Activated CD4-positive, alpha-beta T cell treated with anti-CD3 and anti-CD28 coated beads for 48 hours (primary cell): ENCODE measurements at places on chromosomes 4 and X.

DNA sequence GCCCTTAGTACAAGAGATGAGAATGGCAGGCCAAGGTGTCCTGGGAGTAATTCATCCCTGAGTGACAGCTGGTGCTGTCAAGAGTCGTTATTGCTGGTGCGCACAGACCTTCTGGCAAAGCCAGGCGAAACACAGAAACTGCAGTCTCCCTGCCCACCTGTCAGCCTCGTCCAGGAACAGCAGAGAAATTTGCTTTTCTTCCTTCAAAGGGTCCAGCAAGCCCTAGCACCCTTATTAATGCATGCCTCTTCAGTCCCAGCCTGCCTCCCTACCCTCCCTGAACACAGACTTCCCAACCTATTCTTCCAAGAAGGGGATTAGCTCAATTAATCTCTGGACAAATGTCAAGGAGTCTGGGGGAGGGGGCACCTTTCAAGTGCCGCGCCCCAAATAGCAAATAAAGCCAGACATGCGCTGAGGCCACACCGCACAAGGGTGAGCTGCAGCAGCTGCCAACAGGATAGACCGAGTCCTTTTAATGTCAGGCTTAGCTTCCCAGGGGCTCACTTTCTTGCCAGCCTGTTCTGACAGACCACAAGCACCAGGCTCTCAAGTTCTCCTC lies 250.7 kb upstream of the RASGEF1B start:
- no peak for DNase-seq

DNA sequence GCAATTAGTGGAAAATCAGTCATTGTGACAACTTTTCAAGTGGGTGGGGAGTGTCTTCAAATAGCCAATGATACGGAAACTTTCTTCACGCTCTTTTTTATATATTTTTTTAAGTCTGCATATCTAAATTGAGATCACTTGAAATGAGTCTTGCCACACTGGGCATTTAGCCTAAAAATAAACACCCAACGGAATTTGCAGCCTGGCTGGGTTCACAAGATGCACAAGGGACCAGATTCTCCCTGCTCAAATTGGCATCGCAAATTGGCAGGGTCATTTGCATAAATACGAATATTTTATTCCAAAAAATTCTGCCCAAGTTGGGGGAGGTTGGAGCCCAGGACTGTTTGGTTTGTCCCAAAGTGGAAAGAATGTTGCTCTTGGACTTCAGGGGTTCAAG lies 87.6 kb downstream of the LIMCH1 start:
- DNase-seq = no peak

- DNase-seq = no peak
Measured at GRCh38 chr4:109462297-109462696, 28.7 kb downstream of the SEC24B start.

- DNase-seq = no peak
Measured at GRCh38 chr4:41307638-41308037, 50.9 kb downstream of the UCHL1 start.

GRCh38 chrX:10197279-10198210 lies 40.8 kb downstream of the CLCN4 start:
- no peak for DNase-seq

- DNase-seq = no peak
Measured at GRCh38 chrX:134969726-134970125, 21.1 kb upstream of the SMIM10 start.

DNA sequence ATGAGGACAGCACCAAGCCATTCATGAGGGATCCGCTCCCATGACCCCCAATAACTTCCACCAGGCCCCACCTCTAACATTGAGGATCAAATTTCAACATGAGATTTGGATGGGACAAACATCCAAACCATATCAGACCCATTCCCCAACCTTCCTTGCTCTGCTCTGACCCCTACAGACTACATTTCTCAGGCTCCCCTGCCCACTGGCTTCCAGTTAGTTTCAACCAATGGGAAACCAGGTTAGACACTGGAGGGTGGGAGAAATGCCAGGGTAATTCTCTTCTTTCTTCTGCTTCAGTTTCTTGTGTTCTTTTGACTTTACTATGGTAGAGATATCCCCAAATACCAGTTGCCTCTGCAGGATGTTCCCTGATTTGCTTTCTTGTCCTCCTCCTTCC lies 125.7 kb downstream of the CLCN4 start:
- DNase-seq = no peak
